ENCODE measurements at places on chromosomes 6 and 20. TPM values are rescaled to one million over a fixed set of nuclear protein-coding genes. Genes with fewer than 3 reads are reported as not detected.

Gene PSORS1C2
- not detected for total RNA-seq

Gene PDCD2
- 41.3 TPM for total RNA-seq

Gene UBD
- total RNA-seq: 1.1 TPM

Gene PROKR2
- not detected for total RNA-seq

All from upper lobe of right lung (tissue), 1 donor.